ENCODE measurements at places on chromosomes 4 and X.
A peak's percentile ranks its signal among the peaks of the same experiment; 100 is the strongest.

DNA sequence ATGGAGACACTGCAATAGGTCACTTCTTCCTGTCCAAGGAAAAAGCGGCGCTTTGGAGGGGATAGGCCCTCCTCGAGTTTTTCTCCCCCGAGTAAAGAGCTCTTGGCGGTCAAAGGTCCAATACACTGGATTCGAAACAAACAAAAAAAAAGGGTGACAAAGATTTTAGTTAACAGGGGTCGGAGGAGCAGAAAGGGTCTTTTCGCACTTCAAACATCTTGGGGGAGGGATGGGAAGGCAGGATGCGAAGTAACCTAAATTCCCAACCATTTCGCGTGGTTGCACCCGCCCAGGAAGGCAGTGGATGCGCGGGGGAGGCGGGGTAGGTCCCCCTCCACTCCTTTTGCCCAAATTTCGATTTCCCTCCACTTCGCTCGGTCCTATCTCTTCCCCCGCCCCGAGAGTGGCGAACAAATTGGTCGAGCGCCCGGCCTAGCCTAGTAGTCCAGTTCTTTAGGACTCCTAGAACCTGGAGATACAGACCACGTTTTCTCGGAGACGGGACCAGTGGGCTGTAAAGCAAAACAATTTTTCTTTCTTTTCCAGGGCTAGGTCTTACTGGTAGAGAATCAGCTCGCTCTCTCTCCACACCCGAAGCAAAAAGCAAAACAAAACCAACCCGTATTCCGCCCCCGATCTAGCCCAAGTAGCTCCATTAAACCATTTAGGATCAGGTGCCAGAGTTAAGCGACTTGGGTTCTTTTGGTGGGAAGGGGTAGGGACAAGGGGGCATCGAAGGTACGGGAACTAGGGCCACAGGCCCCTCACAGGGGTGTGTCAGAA lies 2.0 kb upstream of the STAG2 start:
- no peak for DNase-seq

DNA sequence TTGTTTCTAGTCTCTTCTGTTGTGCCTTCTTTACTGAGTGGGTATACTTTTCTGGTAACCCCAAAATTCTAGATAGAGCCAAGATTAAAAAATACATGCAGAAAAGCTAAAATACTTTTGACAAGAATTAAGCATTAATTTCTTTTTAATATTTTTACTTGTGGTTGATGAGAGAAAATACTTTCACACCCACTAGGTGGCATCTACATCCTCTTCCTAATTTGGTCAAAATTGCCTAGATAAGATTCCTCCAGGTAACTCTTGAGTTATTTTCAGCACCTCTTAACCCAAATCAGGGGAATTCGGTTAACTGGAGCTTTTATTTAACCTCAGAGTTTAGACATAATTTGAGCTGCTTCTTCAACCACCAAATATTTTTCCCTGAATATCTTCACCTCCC lies 28.4 kb upstream of the COX7B2 start:
- DNase-seq = no peak

- DNase-seq = no peak
These were observed 5.7 kb downstream of the P2RY8 start for GRCh38 chrX:1531096-1531890.

DNA sequence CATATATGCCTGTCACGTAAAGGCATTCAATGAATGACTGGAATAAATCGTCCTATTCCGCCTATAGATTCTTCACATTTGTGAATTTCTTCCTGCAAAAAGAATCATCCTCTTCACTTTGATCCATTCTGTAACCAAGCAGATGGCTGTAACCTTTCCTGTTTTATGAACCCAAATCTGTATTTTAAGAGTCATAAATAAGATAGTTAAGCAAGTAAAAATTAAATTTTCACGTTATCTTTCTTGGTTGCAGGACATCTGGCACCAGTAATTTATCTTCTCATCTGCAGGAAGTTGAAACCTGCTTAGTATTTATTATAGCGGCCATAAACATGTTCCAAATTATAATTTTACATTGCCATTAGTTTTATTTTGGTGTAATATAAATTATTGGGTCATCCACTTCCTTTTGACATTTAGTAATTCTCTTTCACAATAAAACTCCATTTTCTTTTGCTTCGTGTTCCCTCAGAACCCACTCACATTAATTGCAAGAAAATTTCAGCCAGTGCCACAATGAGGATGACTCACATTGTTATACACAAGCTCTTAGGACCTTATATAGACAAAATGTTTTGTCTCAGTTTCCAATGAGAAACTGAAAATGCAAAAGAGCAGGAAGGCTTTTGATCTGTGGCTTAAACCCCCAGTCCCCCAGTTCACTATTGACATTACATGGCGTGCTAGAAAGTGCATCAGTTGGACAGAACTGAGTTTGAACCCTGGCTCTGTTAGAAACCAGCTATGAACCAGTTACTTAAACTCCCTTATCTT lies 51.1 kb downstream of the TMEM156 start:
- peak; percentile 84 for DNase-seq

DNA sequence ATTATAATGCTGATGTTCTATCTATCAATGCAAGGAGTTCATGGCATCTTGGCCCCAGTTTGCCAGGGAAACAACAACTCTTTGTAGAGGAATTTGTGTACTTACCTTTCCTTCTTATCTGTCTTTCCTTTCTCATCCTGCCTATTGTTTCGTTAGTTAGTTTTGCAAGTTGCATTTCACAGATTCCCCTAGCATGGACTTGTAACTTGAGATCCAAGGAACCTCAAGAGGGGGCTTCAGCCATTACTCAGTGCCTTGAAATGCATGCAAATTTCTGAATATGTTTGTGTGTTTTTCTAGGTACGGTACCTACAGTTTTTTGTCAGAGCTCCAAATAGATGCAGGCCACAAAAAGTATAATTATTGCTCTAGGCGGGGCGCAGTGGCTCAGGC lies 203.6 kb downstream of the LDB2 start:
- DNase-seq = no peak

DNA sequence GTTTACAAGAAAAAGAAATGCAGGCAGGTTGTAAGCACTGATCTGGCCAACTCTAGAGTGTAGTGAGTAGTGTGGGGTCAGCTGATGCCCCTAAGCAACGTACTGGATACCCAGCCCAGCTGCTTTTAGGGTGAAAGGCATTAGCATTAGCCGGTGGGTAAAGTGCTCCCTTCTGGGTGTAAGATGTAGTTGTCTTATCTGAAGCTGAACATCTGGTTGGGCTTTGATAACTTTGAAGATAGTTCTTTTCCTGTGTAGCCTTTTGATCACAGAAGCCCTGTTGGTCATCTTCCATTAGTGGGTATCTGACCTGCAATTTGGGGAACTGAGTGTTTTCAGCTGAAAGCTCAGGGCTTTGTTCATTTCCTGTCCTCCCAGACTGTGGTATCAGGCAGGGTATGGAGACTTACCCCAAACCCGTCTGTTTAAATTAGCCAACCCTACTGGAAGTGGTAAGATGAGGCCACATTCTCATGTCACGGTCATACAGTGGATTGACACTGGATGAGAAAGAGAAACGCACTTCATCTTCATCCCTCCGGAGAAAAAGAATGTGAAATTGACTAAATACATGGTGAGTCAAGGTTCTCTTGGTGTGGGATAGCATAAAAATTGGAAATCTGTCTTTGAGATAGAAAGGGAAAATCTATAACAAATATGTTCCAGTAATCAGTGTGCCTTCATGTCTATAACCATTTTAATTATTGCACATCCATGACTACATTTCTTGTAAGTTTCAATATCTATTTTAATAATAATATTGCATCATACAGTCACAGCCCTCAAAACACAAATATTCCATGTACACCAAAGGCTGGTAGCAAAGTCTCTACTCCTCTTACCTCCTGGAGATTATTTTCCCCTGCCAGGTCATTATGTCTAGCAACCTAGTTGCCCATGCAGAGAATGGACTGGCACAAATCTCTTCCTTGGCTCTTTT lies 8.7 kb downstream of the RHOH start:
- DNase-seq = no peak

- no peak for DNase-seq
These were observed 316.1 kb upstream of the ZFP42 start for GRCh38 chr4:187679450-187679849.

- no peak for DNase-seq
These were observed 10.5 kb upstream of the ADD1 start for GRCh38 chr4:2832981-2833670.

DNA sequence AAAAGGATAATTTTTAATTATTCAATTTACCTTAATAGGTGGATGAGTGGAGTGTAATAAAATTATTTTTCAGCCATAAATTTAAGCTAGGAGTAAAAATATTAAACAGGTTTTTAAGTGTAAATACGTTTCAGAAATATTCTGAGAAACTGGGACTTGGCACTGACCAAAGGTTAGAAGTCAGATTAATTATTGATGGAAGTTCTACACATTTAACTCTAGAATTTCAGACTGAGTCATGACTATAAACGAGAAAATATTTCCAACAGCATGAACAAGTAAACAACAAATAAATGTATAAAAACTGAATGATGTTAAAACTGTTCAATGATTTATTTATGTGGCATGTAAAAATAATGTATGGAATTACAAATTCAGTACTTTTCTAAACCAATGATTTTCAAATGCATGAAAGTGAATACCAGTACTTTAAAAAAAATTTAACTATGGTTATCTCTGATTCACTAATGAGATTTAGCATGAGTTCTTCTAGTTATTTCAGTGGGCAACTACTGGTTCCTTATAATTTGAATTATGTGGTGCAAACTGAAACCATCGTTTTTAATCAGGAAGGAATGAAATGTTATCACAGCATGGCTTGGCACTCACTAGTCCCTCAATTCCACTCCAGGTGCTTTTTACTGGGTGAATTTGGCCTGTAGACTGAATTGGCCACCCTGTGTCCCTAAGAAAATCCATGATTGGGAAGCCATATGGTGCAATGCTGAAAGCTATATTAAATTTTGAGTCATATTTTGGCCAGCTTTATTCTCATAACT lies 244.2 kb downstream of the FSTL5 start:
- DNase-seq = no peak

DNA sequence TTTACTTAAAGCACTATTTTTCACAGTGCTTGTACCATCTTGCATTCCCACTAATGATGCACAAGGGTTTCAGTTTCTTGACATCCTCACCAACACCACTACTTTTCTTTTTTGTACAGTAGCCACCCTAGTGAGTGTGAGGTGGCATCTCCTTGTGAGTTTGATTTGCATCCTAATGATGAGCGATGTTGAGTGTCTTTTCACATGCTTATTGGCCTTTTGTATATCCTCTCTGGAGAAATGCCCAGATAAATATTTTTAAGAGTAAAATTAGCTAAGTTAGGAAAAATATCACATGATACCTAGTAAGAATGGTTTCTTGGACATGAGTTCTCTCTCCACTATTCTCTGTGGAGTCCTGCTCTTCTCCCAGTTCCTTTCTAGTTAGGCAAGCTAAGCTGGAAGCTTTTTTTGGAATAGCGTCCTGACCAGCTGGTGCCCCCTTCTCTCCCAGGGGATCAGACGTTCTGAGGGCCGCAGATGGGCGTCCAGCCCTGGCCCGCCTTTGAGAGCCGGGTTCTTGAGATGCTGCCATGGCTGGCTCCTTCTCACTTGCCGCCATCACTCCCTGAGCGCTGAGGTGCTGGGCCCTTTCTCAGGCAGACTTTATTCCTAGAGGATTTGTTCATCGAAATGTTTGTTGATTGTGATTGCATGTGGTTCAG lies 132.1 kb downstream of the ARHGAP10 start:
- DNase-seq = no peak

DNA sequence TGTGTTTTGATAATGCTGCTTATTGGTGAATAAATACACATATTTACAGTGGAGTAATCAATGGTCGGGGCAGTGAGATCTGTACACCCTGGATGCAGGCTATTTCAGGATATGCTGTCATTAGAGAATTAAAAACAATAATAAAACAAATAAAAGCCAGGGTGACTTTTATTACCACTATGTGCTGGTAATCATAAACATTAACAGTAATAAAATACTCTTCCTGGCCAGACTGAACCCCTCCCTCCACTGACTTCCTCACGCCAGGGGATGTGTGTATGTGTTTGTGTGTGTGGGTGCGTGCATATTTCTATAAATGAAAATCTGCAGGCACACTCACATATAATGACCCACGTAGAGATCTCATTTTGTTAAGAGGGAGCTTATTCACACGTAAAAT lies 98.0 kb upstream of the MAP9 start:
- no peak for DNase-seq

- no peak for DNase-seq
These were observed 186.4 kb upstream of the GALNT7 start for GRCh38 chr4:172982151-172982590.

- no peak for DNase-seq
These were observed 30.0 kb downstream of the ANXA3 start for GRCh38 chr4:78581618-78582017.

- no peak for DNase-seq
These were observed 85.7 kb downstream of the FAM53A start for GRCh38 chr4:1598206-1599025.

- no peak for DNase-seq
These were observed 57.2 kb downstream of the ARFIP1 start for GRCh38 chr4:152836936-152837335.

DNA sequence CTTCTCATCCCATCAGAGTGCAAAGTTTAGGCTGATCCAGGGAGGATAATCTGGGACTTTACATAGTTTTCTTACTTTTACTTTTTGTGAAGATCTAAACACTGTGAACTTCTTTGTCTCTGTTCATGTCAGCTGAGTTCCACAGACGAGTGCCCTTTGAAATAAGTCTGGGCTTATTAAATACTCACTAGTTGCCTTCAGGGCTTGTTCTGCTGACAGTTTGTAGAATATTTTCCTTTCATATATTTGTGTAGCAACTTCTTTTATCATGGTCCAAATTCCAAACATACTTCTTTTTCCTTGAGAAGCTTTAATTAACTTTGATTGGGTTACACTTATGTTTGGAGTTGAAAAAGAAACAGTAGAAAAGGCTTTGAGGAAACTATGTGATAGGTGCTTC lies 109.6 kb downstream of the SH2D1A start:
- no peak for DNase-seq

- DNase-seq = no peak
These were observed 3.3 kb upstream of the LRAT start for GRCh38 chr4:154740462-154740861.

DNA sequence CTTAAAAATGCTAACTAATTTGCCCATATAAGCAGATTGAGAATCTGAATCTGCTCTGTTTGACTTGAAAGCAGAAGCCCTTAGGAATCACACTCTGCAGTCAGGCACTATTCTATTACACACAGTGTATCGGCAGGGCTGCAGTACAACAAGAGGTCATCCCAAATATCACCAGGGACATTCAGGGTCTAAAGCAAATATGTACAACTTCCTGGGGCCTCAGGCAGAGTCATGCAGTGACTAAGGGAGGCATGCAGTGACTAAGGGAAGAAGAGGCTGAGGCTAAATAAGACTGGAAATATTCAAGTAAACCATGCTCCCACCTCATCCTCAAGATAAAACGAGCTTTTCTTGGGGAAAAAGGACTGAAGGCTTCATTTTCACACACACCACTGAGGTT lies 20.9 kb downstream of the MAPK10 start:
- peak; percentile 50 for DNase-seq

Measured in AG09309 (cell line).